ENCODE measurements at places on chromosomes 6 and 20. TPM values are rescaled to one million over a fixed set of nuclear protein-coding genes. Genes with fewer than 3 reads are reported as not detected.

DNA sequence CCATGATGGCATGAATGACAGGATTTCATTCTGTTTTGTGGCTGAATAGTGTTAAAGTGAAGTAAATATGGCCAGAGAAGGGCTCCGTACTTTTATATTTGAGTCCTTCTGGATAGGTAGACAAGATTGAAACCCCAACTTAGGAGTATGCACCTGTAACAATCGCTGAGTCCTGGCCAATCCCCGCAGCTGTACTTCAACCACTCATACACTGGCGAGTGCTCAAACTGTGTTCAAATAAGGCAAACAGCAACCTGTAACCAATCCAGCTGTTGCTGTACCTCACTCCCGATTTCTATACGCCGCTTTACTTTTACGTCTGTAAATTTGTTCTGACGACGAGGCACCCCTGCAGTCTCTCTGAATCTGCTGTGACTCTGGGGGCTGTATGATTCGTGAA is 6.7 kb downstream of the TTLL2 start:
- peaks cover 4% of the 10 kb centered on the region for H3K27me3 ChIP-seq
- DNase-seq: no peak

The CLDN20 gene
- total RNA-seq: 0.21 TPM

DNA sequence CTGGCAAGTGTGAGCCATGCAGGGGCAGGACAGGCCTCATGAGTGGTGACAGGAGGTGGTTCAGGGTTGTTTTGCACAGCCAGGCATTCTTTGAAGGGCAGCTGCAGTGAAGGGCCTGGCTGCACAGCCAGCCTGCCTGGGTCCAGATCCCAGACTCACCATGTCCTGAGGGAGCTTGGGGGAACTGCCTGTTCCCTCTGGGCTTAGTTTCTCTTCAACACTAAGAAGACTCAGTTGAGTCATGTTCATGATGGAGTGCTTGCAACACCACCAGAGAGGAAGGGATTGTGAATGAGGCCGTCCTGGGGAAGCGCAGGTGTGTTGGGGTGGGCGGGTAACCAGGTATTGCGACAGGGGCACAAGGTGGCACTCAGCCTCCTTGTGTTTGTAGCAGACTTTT is 102.4 kb downstream of the CDH26 start:
- no peaks in the 10 kb centered on the region for H3K27me3 ChIP-seq
- DNase-seq: no peak
- H3K27ac ChIP-seq: no peak overlapping the region
- no peak overlapping the region for H3K4me3 ChIP-seq

DNA sequence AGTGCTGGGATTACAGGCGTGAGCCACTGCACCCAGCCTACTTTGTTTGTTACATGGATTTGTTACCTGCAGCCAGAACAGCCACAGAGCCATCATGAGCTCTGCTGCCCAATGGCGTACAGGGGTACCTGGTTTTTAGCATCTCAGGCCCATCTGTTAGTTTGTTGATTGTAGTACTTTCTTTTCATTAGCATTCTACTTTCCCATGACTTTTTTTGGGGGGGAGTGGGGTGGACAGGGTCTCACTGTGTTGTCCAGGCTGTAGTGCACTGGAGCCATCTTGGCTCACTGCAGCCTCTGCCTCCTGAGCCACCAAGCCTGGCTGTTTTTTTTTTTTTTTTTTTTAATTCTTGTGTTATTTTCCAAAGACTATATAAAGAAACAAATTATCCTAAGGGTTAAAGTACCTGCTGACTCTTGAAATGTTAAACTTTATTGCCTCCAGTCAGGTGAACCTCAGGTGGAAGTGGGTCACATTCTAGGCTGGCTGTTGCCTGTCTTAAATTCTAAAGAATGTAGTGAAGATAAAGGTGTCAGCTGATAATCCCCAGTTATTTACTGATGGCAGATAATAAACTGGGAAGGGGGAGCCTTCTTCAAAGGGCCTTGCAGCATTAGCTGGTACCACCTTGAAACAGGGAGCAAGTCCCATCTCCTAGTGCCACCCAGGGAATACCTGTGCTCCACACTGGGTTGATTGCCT is 15.2 kb downstream of the NEU1 start:
- no peak overlapping the region for H3K4me3 ChIP-seq
- no peaks in the 10 kb centered on the region for H3K27me3 ChIP-seq
- no peak for DNase-seq
- H3K27ac ChIP-seq: no peak overlapping the region
- H3K4me1 ChIP-seq: no peaks in the 10 kb centered on the region
- peaks cover 3% of the 10 kb centered on the region for H3K36me3 ChIP-seq

The PSORS1C2 gene
- not detected for total RNA-seq

Measured in activated CD4-positive, alpha-beta T cell treated with anti-CD3 and anti-CD28 coated beads, Interleukin-2, amount 10 ng/mL, durations not matched to agents 24 days and 14 days (primary cell).